CD4-positive, alpha-beta T cell treated with Interleukin-4 for 1 hour (primary cell): ENCODE measurements at places on chromosomes 1 and 21.
A peak's percentile ranks its signal among the peaks of the same experiment; 100 is the strongest.

GRCh38 chr1:81543764-81544163 is 257.0 kb upstream of the ADGRL2 start:
- no peak for DNase-seq

- no peak for DNase-seq
Observed at GRCh38 chr1:13792419-13792818, 92.4 kb downstream of the PRDM2 start.

DNA sequence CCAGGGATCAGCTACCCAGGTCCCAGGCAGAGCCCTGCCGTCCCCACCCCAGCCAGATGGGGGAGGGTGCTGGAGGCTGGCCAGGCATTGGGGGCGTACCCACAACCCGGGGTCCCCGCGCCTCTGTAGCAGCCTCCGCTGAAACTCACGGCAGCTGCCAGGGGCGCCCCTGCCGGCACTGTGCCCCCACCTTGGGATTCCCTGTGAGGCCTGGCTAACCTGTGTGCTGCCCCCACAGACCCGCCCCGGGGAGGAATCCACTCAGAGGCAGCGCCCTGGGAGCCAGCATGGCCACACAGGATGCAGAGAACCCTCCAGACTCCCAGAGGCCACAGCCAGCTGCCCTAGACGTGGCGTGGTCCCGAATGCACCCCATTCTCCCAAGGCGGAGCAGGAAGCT is 3.8 kb downstream of the DVL1 start:
- no peak for DNase-seq

DNA sequence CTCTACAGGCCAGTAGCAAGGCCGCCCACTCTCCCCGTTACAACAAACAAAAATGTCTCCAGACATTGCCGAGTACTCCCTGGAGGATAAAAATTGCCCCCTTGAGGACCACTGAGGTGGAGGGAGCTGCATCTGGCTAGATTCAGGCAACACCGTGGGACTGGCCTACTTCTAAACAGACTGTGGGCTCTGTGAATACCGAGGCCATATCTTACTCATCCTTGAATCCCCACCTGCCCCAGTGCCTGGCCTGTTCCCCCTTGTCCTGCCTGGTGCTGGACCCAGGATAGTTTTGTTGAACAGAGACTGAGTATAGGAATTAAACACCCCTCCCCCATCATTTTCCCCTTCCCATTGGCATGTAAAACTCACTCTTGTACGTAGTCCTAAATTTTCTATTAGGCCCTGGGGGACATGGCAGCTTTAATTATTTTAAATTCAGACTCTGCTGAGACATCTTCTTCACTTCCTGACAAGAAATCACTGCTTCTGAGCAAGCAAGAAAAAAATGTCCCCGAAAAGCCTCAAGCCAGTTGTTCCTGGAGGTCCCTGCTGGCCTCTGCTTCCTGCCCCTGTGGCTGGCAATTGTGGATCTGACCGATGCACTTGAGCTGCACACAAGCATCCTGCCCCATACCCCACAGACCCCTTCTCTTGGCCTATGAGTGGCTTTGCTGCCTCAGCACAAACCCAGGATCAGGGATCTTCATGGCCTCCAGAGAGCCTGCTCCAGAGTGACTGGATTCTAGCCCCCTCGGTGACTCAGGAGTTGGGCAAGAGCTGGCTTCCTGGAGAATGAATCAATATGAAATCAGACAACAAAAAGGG is 111.0 kb downstream of the ACTL8 start:
- DNase-seq, result no peak

DNA sequence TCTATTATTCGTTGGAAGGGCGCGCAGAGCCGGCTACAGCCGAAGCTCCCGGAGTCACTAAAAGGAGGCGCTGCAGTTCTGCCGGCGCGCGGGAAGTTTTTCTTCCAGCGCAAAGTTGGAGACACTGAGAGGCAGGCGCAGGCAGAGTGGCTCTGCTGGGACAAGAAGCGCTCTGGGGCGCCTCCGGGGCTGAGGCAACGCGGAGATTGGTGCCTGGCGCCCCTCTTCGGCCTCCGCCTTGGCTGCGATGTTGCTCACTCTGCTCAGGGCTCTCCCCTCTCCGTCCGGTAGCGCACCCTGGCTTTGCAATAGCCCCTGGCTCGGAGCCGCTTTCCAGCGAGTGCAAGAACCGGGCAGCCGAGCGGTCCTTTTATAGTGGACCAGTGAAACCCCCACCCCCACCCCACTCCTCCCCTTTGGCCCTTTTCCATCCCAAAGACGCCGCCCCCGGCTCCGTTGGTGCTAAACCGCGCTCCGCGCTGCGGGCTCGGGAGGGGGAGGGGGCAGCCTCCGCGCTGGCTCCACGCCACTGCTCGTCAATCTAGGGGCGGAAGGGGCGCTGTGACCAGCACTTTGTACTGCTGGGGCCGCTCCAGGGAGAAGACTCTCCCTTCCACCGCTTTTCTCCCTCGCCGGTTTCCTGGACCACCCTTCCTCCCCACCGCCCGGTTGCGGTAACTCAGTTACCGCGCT is at the start of gene ADAMTS1:
Gene ADAMTS1 (minus strand): TSS at position 344 of the 693 bp plus-strand sequence. CDS start 455 bp downstream, outside the sequence.
- peak; percentile 13 for DNase-seq

- DNase-seq, result no peak
Observed at GRCh38 chr1:209612646-209613399, 29.3 kb downstream of the CAMK1G start.

- no peak for DNase-seq
Observed at GRCh38 chr1:61753998-61754508, 11.8 kb downstream of the PATJ start.

GRCh38 chr1:41615981-41616380 is 131.5 kb upstream of the EDN2 start:
- no peak for DNase-seq

DNA sequence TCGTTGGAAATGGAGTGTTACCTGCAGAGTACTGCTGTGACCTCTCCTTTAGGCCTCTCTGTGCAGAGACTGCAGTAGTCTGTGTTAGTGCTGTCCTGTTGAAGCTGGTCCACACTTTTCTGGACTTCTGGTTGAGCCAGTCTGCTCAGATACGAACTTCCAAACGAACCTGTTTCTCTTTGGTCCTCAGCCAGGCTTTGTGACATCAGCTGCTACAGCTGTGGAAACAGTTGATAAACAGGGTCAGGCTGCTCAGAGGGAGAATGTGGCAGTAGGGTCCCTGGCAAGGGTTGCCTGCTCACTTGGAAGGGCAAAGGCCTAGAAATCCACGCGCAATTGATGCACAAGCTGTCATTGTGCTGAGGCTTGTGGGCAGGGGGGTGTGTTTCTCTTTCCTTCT is 98.8 kb downstream of the NOS1AP start:
- DNase-seq, result no peak

DNA sequence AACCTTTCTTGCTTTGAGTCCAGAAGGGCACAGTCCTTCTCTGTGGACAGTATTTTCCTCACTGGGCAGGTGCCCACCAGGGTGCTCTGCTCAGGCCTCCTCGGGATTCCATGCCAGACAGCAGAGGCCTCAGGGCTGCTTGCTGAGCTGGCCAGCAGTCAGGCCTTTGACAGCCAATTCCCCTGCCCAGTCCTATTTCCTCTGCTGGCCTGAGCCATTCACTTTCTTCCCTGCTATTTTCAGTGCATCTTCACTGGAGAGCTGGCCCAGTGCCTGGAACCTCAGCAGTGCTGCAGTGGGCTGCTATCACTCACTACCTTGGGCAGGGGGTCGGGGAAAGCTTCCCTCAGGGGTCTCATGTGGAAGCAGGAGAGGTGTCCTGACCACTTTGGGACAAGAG is 33.2 kb downstream of the KCNA10 start:
- DNase-seq, result no peak

- DNase-seq, result no peak
Observed at GRCh38 chr1:55402142-55402541, 187.0 kb upstream of the USP24 start.

DNA sequence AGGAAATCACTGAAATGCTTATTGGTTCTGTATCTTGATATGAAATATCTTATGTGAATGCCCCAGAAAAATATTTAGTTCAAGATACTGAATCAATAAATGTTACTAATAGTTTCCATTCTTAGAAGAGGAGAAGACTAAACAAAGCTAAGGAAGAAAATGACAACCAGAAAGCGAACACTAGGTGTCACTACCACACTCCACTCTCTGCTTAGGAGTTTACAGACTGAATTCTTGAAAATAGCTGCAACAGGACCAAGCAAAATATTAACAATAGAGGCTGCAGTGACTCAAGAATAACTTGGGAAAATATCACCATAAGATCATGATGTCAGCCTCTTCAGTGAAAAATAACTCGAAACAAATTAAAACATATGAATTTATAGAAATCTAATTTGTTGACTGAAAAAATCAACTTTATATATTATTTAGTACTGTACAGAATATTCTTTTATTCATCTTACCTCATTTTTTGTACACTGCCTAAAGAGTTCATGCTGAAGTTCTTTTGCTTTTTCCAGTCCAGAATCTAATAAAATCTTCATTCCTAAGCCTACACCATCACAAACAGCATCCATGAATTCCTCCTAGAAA is 61.6 kb downstream of the KIF14 start:
- peak; percentile 43 for DNase-seq

- peak; percentile 81 for DNase-seq
Observed at GRCh38 chr1:11645670-11646265, 8.5 kb downstream of the FBXO2 start.
